ENCODE measurements at places on chromosomes 11 and 22.

- no peak overlapping the region for H3K27ac ChIP-seq
- H3K27me3 ChIP-seq = peaks cover 3% of the 10 kb centered on the region
Observed at GRCh38 chr11:85941380-85941973, 86.3 kb downstream of the CCDC83 start.

DNA sequence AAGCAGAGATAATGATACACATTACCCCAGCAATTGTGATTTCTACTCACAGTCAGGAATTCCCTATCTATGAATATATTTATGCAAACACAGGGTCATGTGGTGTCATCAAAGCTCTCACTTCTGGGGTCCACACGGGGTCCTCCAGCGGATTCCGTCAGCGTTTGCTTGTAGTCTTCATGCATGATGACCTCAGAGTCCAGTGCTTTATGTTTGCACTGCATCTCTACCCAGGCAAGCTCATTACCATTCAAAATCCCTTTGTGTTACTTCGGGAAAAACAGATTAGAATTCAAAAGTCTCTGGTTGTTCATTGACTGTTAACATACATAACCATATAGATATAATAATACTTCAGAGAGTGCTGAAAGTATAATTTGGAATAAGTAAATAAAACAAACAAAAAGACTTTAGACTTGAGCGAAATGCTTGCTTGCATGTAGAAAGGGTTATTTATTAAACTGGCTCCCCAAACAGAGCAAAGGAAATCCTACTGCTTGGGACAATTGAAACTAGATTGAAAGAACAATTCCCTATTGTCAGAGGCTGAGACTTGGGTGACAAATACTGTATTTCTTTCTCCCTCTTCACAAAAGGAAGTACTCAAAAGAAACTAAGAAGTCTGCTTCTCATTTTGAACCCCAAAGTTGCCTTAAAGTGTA lies 423.1 kb downstream of the ETS1 start:
- H3K4me1 ChIP-seq = peaks cover 9% of the 10 kb centered on the region
- no peak overlapping the region for H3K4me3 ChIP-seq
- no peaks in the 10 kb centered on the region for H3K27me3 ChIP-seq
- H3K36me3 ChIP-seq = no peaks in the 10 kb centered on the region
- DNase-seq = no peak

- H3K4me1 ChIP-seq = no peaks in the 10 kb centered on the region
- H3K4me3 ChIP-seq = no peak overlapping the region
- H3K36me3 ChIP-seq = no peaks in the 10 kb centered on the region
Observed at GRCh38 chr22:50030297-50031188, 18.0 kb upstream of the IL17REL start.

DNA sequence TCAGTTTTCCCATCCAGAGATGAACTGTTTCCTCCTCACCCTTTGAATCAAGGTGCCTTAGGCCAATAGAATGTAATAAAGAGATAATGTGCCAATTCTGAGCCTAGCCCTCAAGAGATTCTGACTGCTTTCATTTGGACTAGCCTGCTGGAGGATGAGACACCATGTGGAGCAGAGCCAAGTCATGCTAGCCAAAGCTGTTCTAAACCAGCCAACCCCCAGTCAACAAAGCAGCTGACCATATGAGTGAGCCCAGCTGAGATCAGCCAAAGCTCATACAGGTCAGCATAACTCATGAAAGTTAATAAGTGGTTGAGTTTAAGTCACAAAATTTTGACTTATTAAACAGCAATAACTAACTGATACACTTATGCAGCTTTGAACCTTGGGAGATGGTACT lies 66.7 kb upstream of the DBX1 start:
- peaks cover 13% of the 10 kb centered on the region for H3K27me3 ChIP-seq
- H3K4me1 ChIP-seq = no peaks in the 10 kb centered on the region
- H3K27ac ChIP-seq = no peak overlapping the region
- H3K36me3 ChIP-seq = peaks cover 14% of the 10 kb centered on the region
- H3K4me3 ChIP-seq = no peak overlapping the region
